NCI-H1694 (cell line): ENCODE measurements at places on chromosomes 13 and 19.

DNA sequence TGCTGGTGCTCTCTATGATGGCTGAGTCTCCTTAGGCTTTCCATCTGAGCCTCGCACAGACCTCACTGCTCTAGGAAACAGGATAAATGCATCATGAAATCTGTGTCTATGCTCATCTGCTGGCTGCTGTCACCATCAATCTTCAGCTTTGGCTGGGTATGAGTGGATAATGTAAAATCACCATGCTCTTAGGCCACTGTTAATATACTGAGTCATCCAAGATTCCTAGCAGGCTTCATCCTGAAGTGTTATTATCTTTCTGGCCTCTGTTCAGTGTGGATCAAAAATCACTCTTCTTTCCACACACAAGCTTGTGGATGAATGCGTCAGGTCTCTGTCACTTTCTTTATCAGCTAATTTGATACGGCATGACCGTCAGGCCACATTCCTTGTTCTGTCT is 317.4 kb downstream of the NALCN start:
- no peak for DNase-seq

GRCh38 chr19:36837906-36838783 is at the start of gene ZNF790:
ZNF790 (minus strand) TSS chr19:36838387; CDS start chr19:36825619, 12,768 bp downstream.
- DNase-seq: peak; percentile 0

DNA sequence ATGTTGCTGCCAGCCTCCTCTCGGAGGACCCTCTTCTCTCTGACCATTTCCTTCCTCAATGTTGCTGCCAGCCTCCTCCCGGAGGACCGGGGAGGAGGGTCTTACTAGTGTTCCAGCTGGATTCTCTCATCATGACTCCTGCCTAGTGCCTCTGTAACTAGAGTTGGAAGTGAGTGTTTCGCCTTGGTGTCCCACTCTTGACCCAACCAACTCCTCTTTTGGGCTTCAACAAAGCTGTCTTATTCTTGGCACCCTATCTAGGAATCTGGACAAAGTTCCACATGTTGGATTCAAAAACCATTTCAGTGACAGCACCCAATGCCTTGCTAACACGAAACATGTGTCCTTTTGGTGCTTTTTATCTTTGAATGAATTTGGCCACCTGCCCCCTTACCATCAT is 165.4 kb downstream of the GPC5 start:
- DNase-seq: no peak

- no peak for DNase-seq
Measured at GRCh38 chr19:47541518-47541917, 26.7 kb upstream of the NAPA start.

DNA sequence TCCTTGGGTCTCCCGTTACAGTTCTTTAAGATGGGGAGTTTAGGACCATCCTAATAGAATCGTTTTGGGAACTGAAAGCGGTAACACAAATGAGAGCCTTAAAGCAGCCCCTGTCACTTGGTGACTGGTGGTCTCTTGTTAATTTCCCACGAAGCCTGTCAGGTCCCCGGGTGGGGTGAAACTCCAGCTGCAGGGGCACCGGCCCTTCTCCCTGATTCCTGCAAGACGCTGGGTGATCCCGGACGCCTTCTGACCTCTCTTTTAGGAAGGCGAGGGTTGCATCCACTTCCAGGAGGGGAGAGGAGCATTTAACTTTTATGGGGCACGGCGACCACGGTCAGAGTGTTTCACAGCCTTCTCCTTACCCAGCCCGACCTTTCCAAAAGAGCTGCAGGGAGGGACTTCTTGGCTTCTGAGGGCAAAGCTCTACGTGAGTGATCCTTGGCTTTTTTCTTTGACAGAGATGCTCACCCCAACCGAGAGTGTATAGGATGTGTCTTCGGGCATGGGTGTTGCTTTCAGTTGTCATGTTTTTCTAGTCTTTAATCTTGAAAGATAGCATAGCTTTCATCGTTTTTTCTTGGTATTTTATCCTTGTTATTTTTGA is 688 bp downstream of the ZNF225 start:
- DNase-seq: no peak

DNA sequence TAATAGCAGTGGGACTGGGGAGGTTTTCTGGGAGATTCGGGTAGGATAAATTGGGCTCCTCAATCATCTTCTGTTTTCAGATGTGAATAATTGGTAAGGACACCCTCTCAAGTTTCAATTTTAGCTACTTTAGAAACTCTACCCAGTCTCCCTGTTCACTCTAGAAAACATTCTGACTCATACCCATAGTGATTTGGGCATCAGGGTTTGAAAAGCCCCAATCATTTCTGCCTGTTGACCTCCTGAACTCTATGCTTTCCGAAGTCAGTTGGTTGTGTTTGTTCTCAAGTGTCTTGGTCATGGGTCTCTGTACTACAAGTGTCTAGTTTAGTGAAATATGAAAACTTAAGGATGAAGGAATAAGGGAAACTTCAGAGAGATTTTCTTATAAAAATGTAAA is 911.3 kb upstream of the GPC6 start:
- DNase-seq: no peak

GRCh38 chr19:960020-960419 is 24.1 kb upstream of the WDR18 start:
- no peak for DNase-seq

DNA sequence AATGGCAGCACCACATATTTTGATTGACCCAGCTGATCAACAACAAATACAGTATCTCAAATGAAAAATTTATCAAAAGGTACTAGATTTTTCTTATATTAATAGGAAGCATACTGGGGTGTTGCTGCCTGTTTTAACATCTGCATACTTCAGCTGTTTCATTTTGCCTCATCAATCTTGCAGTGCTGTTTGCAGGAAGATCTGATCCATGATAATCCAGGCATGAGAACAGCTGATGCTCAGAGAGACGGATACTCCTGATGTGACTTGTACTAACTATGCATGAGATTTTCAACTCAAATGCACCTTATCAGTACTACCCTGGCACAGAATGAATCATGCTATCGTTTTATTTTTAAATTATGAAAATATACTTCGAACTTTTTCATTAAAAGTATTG is 2136.8 kb downstream of the PCDH9 start:
- DNase-seq: no peak

- no peak for DNase-seq
Measured at GRCh38 chr13:22175241-22175640, 504.4 kb downstream of the FGF9 start.

DNA sequence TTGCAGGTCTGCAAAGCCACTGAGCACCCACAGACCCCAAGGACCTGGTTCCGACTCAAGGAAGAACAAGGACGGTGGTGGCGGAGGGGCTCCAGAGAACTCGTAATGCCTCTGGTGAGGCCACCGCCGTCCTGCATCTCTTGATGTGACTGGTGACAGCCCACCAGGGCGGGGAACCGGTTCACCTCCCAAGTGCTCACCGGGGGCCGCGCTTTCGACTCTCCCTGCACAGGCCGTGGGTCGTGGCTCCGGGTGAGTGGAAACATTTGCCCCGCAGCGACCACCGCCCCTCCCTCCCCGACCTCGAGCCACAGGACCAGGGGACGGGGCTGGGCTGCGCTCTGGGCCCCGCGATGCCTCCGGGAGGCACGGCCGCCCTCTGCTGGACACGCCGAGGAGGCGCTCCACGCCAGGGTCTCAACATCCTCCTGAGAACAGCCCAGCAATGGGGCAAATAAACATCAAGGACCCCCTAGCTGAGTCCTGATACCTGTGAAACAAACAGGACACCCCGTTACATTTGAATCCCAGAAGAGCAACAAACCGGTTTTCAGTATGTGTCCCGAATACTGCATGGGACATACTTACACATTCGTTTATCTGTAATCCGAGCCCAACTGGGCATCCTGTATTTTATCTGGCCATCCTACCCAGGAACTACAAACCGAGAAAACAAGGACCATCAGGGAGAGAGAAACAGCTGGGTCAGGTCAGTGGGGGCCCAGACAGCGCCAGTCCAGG is 3.9 kb upstream of the PLPP2 start:
- DNase-seq: peak; percentile 21
